ENCODE measurements at places on chromosomes 7 and 10.

DNA sequence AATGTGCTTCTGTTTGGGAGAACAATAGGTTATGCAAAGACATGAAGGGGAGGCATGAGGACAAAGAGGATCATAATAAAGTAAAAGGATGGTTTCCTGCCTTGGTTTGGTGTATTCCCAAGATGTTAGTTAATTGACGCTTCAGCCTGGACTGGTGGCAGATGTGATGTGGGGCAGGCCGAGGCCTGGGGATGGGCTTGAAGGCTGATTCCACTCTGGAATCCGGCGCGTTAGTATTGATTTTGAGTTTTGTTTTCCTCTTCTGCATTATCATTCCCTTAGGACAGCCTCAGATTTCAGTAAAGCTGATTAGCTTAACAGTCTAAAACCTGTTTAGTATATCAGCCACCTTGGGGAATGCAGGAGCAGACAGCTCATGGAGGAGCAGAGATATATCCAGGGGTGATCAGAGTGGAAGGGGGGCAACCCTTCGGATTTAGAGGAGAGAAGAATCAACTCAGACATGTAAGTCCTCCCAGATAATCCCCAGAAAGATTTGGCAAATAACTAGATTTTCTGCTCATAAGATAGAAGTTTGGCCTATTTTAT lies 159.8 kb upstream of the MTPN start:
- no peak for DNase-seq

GRCh38 chr7:100675581-100676350 lies 2.2 kb downstream of the GNB2 start:
- DNase-seq = peak; percentile 74

DNA sequence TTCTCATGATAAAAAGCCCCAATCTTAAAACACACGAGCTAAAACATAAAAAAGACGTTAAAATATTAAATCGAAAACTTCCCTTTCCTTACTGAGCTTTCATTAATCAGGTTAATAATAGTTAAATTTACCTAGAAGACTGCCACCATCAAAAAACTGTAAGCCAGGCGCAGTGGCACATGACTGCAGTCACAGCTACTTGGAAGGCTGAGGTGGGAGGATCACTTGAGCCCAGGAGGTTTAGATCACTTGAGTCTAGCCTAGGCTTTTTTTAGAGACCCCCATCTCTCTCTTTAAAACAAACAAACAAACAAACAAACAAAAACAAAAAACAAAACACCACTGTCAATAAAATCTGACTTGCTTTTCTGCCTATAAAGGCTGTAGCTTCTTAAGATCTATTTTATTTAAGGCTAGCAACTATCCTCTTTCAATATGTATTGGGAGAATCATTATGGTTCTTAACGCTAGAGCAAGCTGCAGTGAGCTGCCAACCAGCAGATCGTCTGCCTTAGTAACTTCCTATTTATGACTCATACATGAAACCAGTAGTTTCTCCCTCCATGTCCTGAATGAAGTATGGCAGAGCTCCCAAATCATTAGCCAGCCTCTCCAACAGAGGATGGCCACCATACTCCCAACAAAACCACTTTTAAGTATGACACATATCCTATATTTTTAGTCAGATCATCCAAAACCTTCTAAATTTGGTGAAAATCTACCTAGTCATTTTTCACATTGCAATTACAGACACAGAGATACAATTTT lies 163.7 kb downstream of the SRPK2 start:
- DNase-seq = no peak

- DNase-seq = no peak
Measured at GRCh38 chr7:8605221-8605620, 171.8 kb downstream of the NXPH1 start.

- DNase-seq = no peak
Measured at GRCh38 chr7:155545348-155545747, 1.0 kb downstream of the CNPY1 start.

GRCh38 chr10:12699258-12699700 lies 302.2 kb downstream of the CCDC3 start:
- no peak for DNase-seq

DNA sequence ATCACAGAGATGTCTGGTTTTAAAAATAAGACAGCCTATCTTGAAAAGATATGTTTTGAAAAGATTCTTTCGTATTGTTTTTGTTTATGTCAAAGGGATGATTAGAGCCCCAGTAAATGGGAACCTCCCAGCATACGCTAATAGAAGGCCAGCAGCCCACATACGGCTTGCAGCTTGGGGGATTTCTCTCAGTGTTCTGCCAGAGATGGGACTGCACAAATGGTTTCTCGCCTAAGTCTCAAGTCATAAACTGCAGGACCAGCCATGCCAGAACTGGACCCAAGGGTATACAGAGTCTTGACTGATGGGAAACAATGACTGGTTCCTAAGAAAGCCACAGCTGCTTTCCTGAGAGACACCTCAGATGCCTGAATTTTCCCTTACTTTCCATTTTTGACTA lies 306.9 kb upstream of the DGKB start:
- DNase-seq = no peak

GRCh38 chr10:123147635-123148413 lies at the start of gene HMX2:
Gene HMX2 (plus strand): TSS chr10:123148136. CDS start chr10:123148379, 243 bp downstream.
- no peak for DNase-seq

DNA sequence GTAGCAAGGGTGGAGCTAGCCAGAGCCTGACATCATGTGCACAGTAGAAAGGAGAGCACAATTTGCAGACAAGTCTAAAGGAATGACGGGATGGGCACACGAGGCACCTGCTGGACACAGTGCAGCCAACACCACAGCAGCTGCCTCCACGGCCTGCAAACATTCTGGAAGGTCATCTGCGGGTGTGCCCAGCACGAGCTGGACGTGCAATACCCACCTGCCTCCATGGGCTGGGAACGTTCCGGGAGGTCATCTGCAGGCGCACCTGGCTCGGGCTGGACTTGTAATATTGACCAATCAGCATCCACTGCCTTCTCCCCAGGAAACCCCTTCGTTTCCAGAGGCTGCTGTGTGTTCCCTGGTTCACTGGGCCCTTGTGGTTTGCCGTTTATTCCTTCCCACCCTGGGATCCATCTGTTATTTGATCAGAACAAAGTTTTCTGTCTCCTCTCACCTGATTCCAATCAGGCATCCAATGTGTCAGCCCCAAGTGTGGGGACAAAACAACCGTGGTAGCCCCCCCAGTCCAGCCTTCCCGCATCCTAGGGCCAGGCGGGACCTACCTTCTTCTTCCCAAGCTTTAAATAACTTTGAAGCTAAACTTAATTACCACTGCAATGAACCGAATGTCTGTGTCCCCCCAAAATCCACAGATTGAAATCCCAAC lies 243.4 kb upstream of the PPP2R2D start:
- no peak for DNase-seq

- DNase-seq = no peak
Measured at GRCh38 chr7:74083928-74084721, 521 bp downstream of the LIMK1 start.

GRCh38 chr10:103188853-103189252 lies 4.2 kb downstream of the NT5C2 start:
- no peak for DNase-seq

- no peak for DNase-seq
Measured at GRCh38 chr10:85976267-85976793, 390.3 kb downstream of the GRID1 start.

DNA sequence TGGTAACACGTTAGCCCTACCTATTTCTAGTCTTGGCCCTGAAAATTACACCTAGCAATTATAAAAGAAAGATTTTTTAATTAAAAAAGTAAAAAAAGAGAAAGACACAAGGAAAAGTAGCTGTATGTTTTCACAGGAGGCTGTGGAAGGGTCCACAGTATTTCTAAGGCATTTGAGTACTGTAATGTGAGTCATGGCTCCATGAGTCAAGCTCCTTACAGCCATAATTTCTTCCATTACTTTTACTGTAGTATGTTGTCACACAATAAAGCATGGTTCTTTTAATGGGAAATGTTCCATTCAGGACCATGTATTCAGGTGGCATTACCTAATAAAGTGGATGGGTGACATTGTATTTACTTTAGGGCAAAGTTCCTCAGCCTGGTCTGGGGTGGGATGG lies 113.4 kb downstream of the GPR37 start:
- DNase-seq = no peak

DNA sequence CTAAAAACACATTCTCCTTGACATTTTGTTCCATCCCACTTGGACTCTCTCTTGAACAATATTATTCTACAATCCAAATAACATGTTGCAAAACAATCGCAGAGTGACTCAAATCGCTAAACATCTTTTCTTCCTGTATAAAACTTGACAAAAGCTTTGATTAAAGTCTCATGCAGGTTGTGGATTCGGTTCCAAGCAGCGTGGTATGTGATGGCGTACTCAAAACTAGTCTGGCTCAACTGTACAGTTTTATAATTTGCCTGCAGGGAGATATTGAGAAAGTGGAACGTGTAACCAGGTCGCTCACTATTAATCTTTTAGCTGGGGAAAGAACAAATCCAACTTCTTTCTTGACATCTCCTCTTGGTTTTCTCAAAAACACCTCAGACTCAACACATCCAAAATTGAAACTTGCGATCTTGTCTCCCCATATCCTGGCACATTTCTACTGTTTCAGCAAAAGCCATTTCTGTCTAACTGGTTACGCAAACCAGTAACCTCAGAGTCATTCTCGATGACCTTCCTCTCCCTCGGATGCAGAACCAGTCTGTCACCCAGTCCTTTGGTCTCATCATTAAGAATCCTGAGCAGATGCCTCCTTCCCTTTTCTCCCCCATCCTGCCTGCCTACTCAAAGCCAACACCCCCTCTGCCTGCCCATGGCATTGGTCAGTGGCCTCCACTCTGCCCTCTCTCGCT lies 100.1 kb downstream of the CACNB2 start:
- no peak for DNase-seq

DNA sequence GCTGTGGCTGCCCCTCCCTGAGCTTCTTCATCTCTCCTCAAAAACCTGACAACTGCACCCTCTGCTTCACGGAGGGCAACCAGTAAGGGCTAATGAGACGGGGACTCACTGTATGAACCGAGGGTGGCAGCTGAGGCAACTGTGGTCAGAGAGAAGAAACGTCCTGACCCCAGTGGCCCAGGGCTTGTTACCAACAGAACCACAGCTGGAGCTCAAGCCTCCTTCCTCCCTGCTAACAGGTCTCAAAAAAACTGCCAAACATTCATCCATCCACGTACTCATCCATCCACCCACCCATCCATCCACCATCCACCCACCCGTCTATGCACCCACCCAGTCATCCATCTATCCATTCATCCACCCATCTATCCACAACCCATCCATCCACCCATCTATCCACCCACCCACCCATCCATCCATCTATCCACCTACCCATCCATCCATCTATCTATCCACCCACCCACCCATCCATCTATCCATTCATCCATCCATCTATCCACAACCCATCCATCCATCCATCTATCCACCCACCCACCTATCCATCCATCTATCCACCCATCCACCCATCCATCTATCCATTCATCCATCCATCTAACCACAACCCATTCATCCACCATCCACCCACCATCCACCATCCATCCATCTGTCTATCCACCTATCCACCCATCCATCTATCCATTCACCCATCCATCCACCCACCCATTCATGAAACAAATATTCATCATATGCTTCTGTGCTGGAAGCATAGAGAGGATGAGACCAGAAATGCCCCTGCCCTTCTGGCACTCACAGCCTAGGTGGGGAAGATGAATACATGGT lies 111.7 kb downstream of the PDGFA start:
- DNase-seq = no peak

GRCh38 chr7:73382934-73383503 lies 50.6 kb upstream of the FZD9 start:
- no peak for DNase-seq

- DNase-seq = no peak
Measured at GRCh38 chr10:60735244-60735643, 43.0 kb upstream of the CDK1 start.

DNA sequence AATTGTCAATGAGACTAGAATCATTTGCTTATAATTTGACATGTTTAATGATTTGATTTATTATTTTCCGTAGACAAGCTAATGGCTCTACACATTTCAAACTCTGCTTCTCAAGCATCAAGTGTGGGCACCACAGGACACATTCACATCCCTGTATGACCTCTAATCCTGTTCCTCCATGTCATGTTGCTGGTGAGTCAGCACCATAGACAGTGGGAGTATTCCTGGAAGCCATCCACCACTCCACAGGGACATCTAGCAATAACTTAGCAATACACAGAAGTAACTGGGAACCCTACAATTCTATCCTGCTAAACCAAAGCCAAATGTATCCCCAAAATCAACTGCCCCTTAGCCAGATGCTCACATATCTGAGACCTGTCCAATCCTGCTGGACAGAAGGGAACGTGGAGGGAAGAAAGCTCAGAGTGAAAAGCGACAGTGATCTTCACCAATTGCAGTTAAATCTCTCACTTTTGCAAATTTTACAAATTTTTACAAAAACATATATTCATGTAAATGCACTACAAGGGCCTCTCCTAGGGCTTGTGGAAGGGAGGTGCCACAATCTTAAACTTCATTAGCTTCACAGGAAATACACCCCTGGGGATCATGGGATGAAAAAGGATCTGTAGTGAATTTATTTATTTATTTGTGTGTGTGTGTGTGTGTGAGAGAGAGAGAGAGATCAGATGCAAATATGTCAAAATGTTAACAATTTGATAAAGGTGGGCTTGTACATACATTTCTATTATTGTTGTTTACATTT lies 126.5 kb downstream of the GFRA1 start:
- no peak for DNase-seq

- DNase-seq = no peak
Measured at GRCh38 chr7:147406521-147407135, 1183.9 kb upstream of the C7orf33 start.

- DNase-seq = no peak
Measured at GRCh38 chr10:7767209-7767608, 20.6 kb downstream of the KIN start.

DNA sequence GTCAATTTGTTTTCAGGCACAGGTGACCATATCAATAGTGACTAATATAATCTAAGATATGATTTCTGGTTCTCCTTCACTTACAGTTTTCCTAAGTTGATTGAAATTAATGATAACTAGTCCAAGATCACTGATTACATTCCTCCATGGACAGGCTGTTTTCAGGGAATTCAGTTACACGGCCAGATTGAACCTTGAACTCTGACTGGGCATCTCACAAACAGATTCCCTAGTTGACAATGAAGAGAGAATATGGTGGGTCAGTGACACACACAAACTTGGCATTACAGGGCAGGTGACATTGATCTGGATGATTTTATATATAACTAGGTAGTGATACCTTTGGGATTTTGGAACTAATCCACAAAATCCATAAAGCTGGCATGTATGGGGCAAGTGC lies 110.2 kb upstream of the EGR2 start:
- no peak for DNase-seq

GRCh38 chr7:112538726-112539255 lies 58.0 kb downstream of the LSMEM1 start:
- DNase-seq = no peak

GRCh38 chr7:133670250-133670649 lies 417.4 kb downstream of the EXOC4 start:
- DNase-seq = no peak

- DNase-seq = no peak
Measured at GRCh38 chr10:122554131-122555036, 6.2 kb upstream of the DMBT1 start.

- no peak for DNase-seq
Measured at GRCh38 chr7:24936121-24936824, 43.7 kb downstream of the OSBPL3 start.

Measured in activated T-helper 9 cell treated with anti-CD3 and anti-CD28 coated beads, Interleukin-2, amount 50 U/mL, for 16 hours (primary cell).